Activated CD4-positive, alpha-beta T cell treated with anti-CD3 and anti-CD28 coated beads, Interleukin-10, Interleukin-2, amounts not matched to agents 100 ng/mL and 50 ng/mL, durations not matched to agents 16 hours and 8 hours (primary cell): ENCODE measurements at places on chromosomes 2 and 18.

GRCh38 chr2:239029958-239030357 is 182.1 kb downstream of the TWIST2 start:
- no peak for DNase-seq

DNA sequence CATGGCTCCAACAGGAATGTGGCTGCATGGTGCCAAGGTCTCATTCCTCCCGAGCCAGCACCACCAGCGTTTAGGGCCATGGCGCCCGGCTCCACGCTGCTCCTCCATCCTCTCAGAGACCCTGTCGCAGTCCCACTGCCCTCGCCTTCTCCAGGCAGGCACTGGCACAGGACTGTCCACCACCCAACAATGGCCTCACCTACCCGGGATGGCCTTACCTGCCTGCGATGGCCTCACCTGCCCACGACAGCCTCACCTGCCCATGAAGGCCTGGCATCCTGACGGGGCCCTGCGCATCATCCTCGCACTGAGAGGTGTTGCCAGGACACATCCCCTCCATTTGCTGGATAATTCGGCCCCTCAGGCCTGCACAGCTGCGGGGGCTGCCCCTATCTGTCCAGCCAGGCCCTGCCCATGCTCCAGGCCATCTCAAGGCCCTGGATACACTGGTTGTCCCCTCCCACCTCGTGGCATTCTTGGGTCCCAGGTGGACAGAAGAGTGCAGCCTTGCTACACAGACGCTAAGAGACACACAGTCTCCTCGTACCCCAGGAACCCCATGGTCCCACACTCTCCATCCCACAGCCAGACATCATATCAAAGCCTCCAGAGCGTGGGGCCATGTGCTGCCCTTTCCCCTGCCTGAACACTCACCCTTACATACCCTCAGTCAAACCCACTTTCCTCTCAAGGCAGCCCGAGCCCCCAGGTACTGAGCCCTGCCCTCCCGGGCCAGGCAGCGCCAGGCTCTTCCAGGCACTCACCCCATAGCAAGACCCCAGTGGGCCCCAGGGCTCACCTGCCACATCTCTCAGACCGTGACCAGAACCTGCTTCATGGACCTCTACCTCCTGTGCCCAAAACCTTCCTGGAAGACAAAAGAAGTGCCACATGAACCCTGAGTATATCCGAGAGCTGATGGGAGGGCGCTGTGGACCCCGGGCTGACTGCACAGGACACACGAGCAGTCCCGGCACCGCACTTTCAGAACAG is 268.6 kb downstream of the EIPR1 start:
- DNase-seq, result no peak

- DNase-seq, result peak; percentile 31
These were observed 7.6 kb upstream of the TRIB2 start for GRCh38 chr2:12709207-12709522.

- DNase-seq, result no peak
These were observed 173.9 kb downstream of the HDAC4 start for GRCh38 chr2:239226677-239227581.

GRCh38 chr2:80326861-80327260 is 22.3 kb upstream of the LRRTM1 start:
- DNase-seq, result no peak

DNA sequence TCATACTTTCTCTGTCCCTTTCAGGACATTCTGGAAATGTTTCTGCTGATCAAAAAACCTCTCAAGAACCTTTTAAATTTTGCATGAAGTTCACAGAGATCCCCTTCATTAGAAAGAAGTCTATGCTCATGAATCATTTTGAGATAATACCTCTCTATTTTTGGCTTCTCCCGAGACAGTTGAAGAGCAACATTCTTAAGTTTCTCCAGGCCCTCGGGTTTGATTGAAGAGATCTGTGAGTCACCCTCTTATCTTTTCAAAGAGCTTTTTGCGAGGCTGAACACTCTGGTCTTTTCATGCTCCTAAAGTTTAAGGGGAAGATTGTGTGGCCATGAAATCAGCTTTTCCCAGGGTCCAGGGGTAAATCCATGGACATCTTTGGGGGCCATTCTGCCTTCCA is 354.2 kb downstream of the FBXO15 start:
- DNase-seq, result no peak
